Aorta (tissue), 5 donors: ENCODE measurements at places on chromosomes 2 and 18.

DNA sequence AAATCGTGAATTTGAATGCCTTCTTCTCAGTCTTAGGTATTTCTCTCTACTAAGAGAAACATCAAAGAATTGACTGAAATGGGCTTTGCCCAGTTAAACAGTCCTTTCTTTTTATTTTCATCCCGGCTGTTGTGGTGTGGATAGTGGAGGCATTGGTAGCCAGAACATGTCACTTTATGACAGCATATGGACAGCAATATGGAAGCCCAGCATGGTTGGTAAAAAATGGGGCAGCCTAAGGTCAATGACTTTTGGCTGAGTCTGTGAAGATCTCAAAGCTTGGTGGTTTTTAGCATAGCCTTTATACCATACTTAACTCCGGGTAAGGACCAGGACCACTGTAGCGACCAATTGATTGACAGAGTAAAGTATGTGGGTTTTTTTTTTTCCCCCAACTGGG, 3.2 kb downstream of the CERS6 start:
- DNase-seq: no peak

GRCh38 chr2:225841314-225841713, 441.8 kb downstream of the NYAP2 start:
- no peak for DNase-seq

DNA sequence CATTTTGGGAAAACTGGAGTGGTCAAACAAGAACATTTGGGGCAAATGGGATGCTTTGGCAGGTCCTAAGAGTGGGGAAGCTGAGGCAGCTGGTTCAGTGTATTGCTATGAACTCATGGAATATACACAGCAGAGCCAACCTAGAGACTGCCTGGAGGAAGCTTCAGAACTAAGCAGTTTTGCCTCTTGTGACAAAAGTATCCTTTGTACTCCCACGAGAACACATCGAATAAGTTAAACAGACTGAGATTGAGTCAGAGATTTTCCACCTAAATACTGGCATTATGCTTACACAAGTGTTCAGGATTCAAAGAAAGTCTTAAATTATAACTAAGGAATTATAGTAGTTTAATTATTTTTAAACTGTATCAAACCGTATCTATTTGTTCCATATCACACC, 5.2 kb upstream of the ARMC9 start:
- DNase-seq: no peak

- DNase-seq: no peak
Observed at GRCh38 chr2:135985826-135986393, 484 bp upstream of the DARS1 start.

GRCh38 chr2:164898475-164898874, 56.9 kb downstream of the SLC38A11 start:
- no peak for DNase-seq

GRCh38 chr2:119550346-119550745, 6.1 kb downstream of the CFAP221 start:
- no peak for DNase-seq

DNA sequence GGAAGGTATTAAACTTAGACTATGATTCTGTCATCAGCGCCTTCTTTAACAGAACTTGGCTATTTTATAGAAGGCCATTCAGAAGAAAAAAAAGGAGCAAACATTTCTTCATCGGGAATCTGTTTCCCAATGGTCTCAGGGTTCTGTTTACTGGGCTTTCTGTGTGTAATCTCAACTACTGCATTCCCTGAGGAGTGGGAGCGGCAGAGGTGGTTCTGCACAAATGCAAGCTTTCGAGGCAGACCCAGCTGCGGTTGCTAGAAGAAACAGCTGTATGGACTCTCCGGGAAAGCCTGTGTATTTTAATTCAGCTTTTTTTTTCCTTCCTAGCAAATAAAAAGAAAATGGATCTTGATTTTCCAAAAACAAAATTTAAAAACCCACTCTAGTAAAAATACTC, 250.7 kb downstream of the NAPG start:
- DNase-seq: no peak
